Left lobe of liver (tissue), 2 donors: ENCODE measurements at places on chromosomes 6 and 20. TPM values are rescaled to one million over a fixed set of nuclear protein-coding genes. Genes with fewer than 3 reads are reported as not detected.

LGSN gene
- total RNA-seq: 1.0 TPM

MAP3K4 gene
- total RNA-seq: 11.2 TPM

EYS gene
- total RNA-seq: 1.3 TPM

ZNF165 gene
- 0.53 TPM for total RNA-seq

APOBEC2 gene
- total RNA-seq: not detected
